Liver (tissue), 10 donors: ENCODE measurements at places on chromosomes 16 and 17. TPM values are rescaled to one million over a fixed set of nuclear protein-coding genes. Genes with fewer than 3 reads are reported as not detected.
A peak's percentile ranks its signal among the peaks of the same experiment; 100 is the strongest.

GRCh38 chr17:49850772-49851386 is 3.0 kb upstream of the TAC4 start:
- peak overlapping the region; percentile 67 for H3K4me3 ChIP-seq
- DNase-seq = no peak
- no peak overlapping the region for H3K27ac ChIP-seq
- no peaks in the 10 kb centered on the region for H3K36me3 ChIP-seq
- peaks cover 4% of the 10 kb centered on the region for H3K4me1 ChIP-seq
- no peaks in the 10 kb centered on the region for H3K27me3 ChIP-seq

RFFL gene
- 24.0 TPM for total RNA-seq

DNA sequence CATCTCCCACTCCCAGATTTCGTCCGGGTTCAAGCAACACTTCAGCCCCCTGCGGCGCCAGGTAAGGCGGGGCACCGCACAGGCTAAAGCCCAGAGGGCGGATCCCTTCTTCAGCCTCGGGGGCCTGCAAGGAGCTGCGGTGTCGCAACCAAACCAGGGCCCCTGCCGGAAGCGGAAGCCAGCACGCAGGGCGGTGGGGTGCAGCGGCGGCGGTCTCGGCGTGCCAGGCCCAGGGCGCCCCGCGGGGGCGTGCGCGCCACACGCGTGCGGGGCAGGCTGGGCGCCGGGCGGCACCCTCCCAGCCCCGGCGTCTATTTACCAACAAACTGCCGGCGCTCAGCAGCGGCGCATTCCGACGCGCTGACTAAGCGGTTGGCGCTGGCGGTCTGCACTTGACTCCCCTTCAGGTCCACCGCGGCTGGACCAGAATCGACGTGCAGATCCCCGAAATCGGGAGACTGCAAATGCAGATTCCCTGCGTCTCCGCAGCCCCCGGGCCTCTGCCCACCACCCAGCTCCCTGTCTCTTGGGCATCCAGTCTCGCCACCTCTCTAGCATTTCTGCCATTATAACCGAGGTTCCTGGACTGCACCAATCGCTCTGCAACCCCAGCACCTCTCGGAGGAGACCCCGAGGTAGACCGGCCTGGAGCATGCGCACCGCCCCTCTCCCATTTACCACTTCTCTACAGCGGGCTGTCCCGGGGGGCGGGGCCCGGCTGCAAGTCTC is 421 bp upstream of the DLX4 start:
- H3K36me3 ChIP-seq = no peaks in the 10 kb centered on the region
- H3K27ac ChIP-seq = no peak overlapping the region
- peaks cover 34% of the 10 kb centered on the region for H3K27me3 ChIP-seq
- peak; percentile 40 for DNase-seq

DNA sequence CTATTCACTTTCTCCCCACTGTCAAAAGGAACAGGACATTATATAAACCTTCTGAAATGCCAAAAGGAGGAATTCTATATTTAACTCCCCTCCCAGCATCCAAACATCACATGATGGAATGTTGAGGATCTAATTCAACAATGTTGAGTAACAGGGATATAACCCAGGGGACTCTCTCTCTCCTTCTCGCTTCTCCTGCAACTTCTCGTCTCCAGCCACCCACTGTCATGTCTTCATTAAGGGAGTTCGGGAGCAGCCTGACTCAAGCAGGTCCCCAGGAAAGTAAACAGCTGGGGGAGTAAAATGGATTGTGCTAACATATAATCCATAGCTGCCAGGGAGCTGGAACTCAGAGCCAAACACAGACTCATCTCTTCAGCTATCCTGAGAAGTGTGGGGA is 51.7 kb downstream of the GRIN2A start:
- no peaks in the 10 kb centered on the region for H3K27me3 ChIP-seq
- H3K36me3 ChIP-seq = no peaks in the 10 kb centered on the region
- H3K4me1 ChIP-seq = no peaks in the 10 kb centered on the region

- no peaks in the 10 kb centered on the region for H3K27me3 ChIP-seq
- no peak for DNase-seq
Measured at GRCh38 chr17:35089586-35090296, 26.2 kb upstream of the RFFL start.
